CD4-positive, alpha-beta memory T cell (primary cell): ENCODE measurements at places on chromosomes 3 and 15.

GRCh38 chr3:33954956-33955355, 156.5 kb downstream of the PDCD6IP start:
- DNase-seq: no peak

DNA sequence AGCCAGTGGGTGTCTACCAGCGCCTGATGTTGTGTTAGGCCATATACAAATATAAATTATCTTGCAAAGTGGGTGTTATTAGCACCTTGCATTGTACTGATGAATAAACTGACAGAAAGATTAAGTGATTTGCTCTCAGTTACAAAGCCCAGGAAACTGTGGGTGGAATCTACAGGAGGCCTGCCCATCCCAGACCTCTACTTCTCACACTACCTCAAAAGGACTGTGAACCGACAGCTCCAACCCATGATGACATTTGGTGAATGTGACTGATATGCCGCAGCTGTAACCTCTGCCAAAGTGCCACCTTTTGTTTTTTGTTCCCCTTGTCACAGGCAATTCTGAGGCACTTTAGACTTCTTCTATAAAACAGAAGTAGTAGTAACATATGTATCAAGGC, 43.7 kb upstream of the KCNMB2 start:
- no peak for DNase-seq

DNA sequence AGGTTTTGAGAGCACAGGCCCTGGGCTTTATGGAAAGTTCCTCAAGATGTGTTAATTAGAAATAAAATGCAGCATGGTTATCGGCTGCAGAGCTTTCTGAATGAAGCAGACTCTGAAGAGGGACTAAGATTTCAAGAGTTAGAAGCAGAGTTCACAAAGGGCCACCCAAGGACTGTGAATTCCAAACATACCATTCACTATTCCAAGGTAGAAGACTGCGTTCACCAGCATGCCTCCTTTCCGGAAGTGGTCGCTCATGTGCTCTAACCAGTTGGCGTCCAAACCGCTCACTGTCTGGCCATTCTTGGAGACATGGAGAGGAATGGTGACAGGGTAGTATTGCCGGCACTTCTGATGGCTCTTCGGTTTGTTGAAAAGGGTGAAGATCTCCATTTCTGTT, 104.9 kb downstream of the OXNAD1 start:
- DNase-seq: no peak

DNA sequence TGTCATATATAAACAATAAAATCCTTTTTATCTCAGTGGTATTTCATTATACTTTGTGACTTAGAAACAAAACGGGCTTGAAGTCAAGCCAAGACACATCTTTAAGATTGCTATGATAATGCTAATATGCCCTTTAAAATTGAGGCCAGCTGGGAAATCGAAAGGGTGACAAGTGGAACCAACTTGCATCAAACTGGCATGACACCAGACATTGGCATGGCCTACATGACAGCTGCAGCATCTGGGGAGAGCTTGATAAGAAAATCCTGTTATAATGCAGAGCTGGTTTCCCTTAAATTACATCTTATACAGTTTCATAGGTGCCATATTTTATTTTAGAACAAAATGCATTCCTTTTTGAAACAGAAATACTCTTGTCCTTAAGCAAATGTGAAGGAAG, 325.2 kb downstream of the ZBBX start:
- no peak for DNase-seq

DNA sequence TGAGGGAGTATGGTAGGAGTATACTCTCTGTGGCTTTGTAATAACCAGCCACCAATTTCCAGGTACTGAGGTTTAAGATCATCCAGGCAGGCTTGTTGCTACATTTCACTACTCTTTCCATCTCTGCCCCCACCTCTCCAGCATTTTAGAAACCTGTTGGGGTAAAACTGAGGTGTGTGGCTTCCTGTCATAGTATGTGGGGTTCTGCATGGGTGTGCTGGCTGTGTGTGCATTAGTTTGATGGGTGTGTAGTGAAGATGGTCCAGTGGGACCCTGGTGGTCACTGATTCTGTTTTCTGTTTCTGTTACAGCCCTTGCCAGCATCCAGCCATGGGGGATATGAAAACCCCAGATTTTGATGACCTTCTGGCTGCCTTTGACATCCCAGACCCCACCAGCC, 34.0 kb downstream of the ZNF592 start:
- DNase-seq: no peak

DNA sequence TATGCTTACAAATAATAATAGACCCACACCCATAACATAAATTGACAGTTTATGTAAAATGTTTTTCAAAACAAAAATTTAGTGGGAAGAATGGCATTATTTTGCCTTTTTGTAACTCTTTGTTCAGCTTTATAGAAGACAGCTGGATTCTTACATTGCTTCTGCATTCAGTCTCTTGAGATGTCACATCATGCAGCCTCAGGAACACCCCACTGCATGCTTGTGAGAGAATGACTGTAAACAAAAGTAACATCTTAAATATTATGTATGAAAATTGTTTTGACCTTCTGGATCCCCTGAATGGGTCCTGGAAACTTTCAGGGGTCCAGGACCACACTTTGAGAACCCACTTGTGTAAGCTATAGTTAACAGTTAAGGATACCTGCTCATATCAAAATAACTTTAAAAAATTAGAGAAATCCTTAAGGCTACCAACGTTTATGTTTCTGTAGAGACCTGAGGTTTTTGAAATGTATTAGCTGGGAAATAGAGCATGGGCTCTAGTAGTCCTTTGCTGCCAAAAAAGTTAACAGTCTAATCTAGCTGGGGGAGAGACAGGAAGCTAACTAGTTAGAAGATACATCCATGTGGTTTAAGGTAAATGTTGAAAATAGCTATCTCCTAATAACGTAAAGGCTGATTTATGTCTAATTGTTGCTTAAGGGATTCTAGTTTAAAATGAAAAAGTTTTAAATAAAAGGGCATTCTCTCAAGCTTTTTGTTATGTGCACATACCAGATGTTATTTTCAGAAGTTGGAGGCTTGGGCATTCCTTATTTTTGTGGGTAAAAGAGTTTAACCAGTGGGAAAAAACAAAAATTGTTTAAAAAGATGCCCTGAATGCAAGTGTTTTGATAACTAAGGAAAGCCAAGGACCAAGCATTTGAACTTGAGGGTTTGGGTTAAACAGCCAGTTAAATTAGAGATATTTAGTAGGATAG, 3.8 kb downstream of the USP3 start:
- DNase-seq: no peak

GRCh38 chr3:105322570-105323273, 44.0 kb upstream of the ALCAM start:
- DNase-seq: no peak

DNA sequence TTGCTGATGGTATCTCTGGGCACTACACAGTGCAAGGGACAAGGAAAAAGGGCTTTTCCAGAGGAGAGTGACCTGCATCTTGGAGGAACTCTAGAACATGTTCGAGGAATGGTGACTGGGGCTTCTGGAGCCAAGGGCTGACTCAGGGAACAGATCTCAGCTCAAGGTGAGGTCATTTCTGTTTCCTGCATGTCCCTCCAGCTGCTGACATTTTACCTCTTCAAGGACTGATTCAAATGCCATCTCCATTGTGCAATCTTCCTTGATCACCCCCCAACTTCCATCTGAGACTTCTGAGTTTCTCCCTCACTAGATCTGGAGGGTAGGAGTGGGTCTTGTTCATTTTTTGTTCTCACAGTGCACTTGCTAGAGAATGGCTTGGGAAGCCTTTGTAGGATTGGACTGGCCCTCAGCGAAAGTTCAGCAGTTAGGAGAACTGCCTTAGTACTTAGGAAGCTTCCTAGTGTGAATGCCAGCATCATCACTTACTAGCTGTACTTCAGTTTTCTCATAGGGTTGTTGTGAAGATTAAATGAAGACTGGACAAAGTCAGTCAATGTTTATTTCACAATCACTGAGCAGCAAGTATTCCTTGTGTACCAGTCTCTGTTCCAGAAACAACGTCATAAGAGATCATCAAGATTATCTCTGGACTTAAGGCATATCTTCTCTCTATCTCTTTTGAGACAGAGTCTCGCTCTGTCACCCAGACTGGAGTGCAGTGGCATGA, 2.6 kb upstream of the IDH3A start:
- DNase-seq: no peak

GRCh38 chr3:71551311-71551919, 32.1 kb downstream of the FOXP1 start:
- DNase-seq: no peak

GRCh38 chr3:149085828-149086231, 503 bp downstream of the HLTF start:
- DNase-seq: no peak

DNA sequence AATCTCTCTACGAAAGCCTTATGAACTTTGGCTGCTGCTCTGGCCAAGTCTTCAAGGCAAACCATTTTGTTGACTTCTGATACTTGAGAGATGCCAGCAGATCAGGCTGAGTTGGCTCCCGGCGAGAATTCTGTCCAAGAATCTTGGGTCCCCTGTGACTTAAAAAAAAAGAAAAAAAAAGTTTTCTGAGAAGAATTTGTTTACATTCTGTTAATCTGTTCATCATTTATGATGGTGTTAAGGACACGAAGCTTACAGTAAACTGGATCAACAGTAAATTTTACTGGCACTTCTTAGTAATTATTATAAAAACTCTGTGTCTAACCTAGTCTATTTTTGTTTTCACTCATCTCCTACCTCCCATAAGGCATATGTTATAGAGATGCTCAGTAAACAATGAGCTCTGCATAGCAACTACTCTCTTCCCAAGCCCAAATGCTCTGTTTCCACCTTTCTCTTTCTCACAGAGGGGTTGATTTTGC, 320.9 kb upstream of the RASGRP1 start:
- DNase-seq: no peak

GRCh38 chr15:32636908-32637567, 4.5 kb upstream of the SCG5 start:
- DNase-seq: no peak

DNA sequence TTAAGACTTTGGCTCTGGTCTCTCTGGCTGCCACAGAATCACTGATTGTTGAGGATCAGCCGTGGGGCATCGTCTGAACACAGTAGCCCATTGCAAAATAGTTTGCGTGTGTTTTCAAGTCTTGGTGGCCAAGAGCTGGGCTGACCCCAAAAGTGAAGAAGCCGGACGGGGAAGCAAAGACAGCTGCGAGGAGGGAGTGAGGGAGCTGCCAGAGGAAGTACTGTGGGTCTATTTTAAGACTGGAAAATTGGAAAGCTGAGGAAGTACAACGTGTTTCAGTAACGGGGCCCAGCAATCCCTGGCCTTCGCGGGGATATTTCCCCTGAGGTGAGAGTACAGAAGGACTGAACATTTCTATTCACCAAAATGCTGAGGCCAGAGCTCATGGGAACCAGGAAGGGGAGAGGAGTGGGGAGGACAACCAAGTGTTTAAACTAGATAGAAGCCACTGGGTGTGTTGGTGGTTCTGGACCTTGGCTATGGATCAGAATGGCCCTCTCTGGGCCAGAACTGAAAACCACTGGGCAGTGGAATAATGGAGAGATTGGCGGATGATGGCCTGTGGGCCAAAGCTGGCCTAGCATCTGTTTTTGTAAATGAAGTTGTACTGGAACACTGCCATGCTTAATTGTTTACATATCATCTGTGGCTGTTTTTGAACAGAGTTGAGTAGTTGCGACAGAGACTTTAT, 34.1 kb upstream of the LIMD1 start:
- DNase-seq: no peak

- no peak for DNase-seq
These were observed 62.2 kb downstream of the SLC15A2 start for GRCh38 chr3:121956363-121956762.

- DNase-seq: no peak
These were observed 110.8 kb downstream of the BBX start for GRCh38 chr3:107633327-107634098.

DNA sequence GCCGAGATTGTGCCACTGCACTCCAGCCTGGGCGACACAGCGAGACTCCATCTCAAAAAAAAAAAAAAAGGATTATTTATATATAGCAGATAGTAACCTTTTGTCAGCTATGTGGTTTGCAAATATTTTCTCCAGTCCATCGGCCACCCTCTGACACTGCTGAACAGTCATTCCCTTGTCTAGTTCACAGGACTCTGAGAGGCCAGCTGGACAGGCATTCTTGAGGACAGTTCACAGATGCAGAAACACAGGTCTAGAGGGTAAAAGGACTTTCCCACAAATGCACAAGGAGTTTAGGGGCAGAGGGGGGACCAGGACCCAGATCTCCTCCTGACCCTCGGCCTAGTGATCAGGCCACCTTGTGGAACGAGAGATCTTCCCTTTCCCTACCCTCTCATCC, 7.5 kb upstream of the TMEM40 start:
- no peak for DNase-seq

- DNase-seq: no peak
These were observed 2.8 kb downstream of the ZIC4 start for GRCh38 chr3:147403511-147403910.

GRCh38 chr15:93109336-93110102, 20.5 kb upstream of the RGMA start:
- DNase-seq: no peak

- no peak for DNase-seq
These were observed 55.0 kb downstream of the GLB1 start for GRCh38 chr3:33041909-33042308.

- no peak for DNase-seq
These were observed 39.3 kb downstream of the OSTN start for GRCh38 chr3:191238321-191238817.

- no peak for DNase-seq
These were observed 572.2 kb downstream of the MECOM start for GRCh38 chr3:169091196-169091823.

DNA sequence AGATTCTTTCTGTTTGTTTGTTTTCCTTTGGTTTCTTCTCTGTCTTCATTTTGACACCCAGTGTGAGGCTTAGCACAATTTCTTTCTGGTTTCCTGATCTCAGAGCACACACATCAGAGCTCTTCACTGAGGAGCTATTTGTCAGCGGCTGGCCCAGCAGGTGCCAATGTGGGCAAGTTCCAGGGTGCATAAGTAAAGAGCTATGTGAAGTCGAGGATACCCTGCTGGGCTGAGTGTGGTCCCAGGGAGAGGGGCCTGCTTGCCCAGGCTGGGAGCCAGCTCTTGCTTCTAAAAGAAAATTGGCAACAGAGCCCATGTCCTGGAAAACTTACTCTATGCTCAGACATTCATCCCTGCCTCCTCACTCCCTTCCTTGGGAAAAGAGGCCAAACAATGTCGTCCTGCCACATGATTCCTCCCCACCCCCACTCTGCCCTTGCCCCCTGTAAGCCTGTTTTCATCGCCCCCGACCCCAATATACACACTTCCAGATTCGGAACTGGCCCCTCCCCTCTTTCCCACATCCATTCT, 101.2 kb downstream of the ST8SIA2 start:
- no peak for DNase-seq

GRCh38 chr15:23690450-23690852, 3.3 kb upstream of the NDN start:
- no peak for DNase-seq

DNA sequence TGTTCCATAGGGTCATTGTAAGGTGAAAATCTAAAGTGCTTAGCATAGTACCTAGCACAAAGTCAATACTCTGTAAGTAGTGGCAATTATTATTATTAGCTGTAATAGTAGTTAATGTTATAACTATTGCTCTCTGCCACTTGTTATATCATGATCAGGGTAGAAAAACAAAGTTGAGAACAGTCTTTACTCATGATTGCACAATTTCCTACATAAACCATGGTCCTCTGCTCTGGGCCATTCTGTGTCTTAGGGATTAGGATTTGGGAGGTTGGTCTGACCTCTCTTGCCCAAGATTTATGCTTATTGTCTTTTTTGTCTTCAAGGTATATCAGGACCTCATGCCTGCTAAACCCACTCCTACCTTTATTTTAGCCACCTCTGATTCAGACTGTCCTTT, 4.3 kb upstream of the LRRC58 start:
- DNase-seq: no peak
